ENCODE measurements at places on chromosomes 5 and 9.

DNA sequence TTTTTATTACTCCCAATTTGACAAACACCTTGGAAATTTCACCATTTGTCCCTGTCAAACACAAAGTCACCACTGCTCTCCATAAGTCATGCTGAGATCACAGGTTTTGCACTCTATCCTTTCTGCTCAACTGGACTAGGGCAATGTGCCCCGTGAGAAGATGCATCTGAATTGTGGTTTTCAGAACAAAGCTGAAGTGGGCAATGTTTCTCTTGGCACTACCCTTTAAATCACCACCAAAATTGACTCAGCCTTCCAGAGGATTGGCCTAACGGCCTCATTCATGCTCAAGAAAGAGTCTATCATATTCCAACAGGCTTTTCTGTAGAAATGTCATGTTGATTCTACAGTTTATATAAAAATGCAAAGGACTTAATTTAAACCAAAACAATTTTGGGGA, 81.0 kb upstream of the TRIO start:
- no peak for DNase-seq

- DNase-seq, result no peak
These were observed 24.2 kb downstream of the LSM11 start for GRCh38 chr5:157767689-157768088.

DNA sequence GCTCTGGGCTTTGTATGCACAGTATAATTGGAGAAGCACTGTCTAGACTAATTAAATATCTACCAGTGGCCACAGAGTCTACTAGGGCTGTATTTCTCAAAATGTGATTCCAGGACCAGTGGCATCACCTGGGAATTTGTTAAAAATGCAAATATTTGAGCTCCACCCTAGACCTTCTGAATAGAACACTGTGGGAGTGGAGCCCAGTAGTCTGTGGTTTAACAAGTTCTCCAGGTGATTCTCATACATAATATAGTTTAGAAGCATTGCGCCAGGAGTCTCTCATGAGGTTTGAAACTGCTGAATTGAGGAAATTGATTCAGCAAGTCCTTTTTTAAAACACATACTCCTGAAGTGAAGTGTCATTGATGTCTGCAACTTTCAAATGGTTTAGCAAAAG, 74.7 kb downstream of the FCHO2 start:
- no peak for DNase-seq

GRCh38 chr9:75054368-75055001, 26.4 kb upstream of the CARNMT1 start:
- DNase-seq, result no peak

DNA sequence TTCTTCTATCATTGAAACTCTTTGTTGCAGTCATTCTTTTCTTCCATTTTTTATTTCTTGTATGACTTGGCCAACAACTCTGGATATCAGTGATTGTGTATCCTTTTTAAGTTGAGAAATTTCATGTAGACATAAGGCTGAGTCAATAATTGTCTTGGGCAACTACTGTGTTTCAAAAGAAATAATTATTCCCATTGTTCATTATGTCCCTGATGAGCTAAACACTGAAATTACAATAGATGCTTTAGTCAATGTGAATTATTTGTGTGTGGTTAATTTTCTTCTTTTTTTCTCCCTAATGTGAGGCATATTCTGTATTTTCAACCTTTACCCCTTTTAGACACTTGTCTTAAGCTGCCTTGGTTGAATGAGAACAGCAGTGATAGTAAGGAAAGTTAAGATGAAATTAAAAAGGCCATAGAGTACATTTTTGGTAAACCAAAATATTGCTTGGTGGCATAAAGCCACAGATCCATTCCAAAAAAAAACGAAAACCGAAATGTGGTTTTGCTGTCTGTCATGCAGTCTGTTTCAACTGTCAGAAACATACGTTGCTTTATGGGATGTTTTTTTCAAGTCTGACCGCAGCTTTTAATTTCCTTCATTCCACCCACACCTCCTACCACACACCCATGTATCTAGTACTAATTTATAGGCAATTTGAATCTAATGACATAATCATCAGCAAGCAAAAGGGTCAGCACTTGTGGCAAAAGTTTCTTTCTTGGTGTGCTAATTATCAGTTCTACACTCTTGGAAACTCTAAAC, 21.1 kb downstream of the TLE4 start:
- no peak for DNase-seq

DNA sequence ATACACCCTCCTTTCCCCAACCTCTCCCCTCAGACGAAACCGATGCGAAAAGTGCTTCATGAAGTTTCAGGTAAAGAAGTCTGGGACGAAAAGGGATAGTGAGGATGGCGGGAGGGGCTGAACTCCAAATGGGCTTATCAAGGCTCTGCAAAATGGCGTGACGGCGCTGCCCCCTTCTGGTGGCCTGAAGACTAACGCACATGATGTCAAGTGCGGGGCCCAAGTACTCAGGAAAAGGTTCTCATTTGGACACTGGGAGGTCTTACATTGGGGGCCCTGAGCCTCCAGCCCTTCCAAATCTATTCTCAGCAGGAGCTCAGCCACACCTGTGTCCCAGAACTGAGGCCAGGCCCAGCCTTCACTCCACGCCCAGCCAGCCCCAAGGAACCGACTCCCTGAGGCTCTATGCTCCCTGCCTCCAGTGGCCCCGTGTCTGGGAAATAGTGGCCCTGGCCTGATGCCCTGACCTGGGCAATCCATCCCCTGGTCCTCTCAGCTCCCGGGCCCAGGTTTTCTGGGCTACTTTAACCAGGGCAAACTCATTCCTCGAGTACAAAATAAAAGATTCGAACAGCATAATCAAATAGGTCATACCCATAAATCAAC, 119.9 kb downstream of the KCNIP1 start:
- no peak for DNase-seq

GRCh38 chr5:172897481-172898217, 61.6 kb upstream of the RPL26L1 start:
- DNase-seq, result no peak
